ENCODE measurements at places on chromosomes 6 and 20. TPM values are rescaled to one million over a fixed set of nuclear protein-coding genes. Genes with fewer than 3 reads are reported as not detected.

The ANKEF1 gene
- total RNA-seq = 2.7 TPM

The ZSCAN23 gene
- not detected for total RNA-seq

The ADGRG6 gene
- total RNA-seq = 2.1 TPM

The LY6G5C gene
- total RNA-seq = 0.75 TPM

The HLA-F gene
- total RNA-seq = 16.5 TPM

The TGM2 gene
- total RNA-seq = 235 TPM

Data from psoas muscle (tissue), 8 donors.